ENCODE measurements at places on chromosomes 2 and 18. TPM values are rescaled to one million over a fixed set of nuclear protein-coding genes. Genes with fewer than 3 reads are reported as not detected.

DNA sequence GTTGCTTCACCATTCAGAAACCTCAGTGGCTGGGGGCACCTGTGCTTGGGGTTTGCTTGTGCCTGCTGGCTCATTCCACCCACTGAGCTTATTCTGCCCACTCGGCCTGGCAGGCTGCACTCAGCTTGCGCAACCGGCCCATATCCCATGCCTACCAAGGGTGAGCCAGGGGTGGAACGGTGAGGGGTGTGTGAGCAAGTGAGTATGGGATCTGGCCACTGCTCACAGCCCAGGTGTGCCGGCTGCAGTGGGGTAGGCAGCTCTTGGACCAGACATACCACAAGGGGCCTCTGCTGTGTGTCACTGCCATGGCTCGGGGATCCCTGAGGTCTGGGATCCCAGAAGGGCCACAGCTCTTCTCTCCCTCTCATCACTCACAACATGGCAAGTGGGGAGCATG is 1000.5 kb upstream of the CRIM1 start:
- H3K4me1 ChIP-seq = no peaks in the 10 kb centered on the region
- DNase-seq = no peak
- H3K27ac ChIP-seq = no peak overlapping the region
- H3K36me3 ChIP-seq = no peaks in the 10 kb centered on the region
- H3K4me3 ChIP-seq = no peak overlapping the region
- no peaks in the 10 kb centered on the region for H3K27me3 ChIP-seq

- H3K4me3 ChIP-seq = no peak overlapping the region
- H3K27ac ChIP-seq = no peak overlapping the region
- no peaks in the 10 kb centered on the region for H3K27me3 ChIP-seq
Observed at GRCh38 chr2:20897047-20897446, 74.1 kb upstream of the LDAH start.

- no peak overlapping the region for H3K27ac ChIP-seq
- no peaks in the 10 kb centered on the region for H3K27me3 ChIP-seq
- no peaks in the 10 kb centered on the region for H3K36me3 ChIP-seq
- no peak overlapping the region for H3K4me3 ChIP-seq
Observed at GRCh38 chr18:13247506-13247905, 28.9 kb downstream of the LDLRAD4 start.

The MC5R gene
- total RNA-seq = not detected

- no peaks in the 10 kb centered on the region for H3K27me3 ChIP-seq
- no peaks in the 10 kb centered on the region for H3K36me3 ChIP-seq
- H3K4me1 ChIP-seq = no peaks in the 10 kb centered on the region
- DNase-seq = no peak
- no peak overlapping the region for H3K4me3 ChIP-seq
- peak overlapping the region; percentile 12 for H3K27ac ChIP-seq
Observed at GRCh38 chr2:160471950-160472349, 21.7 kb downstream of the RBMS1 start.

DNA sequence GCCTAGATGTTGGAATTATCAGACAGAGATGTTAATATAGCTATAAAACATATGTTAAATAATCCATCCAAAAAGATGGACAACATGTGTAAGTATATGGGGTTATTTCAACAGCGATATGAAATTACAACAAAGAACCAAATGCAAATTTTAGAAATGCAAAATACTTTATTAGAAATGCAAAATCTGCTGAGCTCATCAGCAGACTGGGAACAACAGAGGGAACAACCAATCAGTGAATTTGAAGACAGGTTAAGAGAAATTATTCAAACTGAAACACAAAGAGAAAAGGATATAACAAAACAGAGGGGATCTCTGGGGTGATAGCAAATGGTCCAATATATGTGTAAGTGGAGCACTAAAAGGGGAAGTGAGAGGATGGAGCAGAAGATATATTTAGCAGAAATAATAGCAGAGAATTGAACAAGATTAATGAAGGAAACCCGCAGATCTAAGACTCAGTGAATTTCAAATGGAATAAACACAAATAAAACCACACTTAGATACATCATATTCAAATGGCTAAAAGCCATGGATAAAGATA is 13.5 kb upstream of the HS6ST1 start:
- H3K4me3 ChIP-seq = no peak overlapping the region
- H3K4me1 ChIP-seq = no peaks in the 10 kb centered on the region
- H3K36me3 ChIP-seq = no peaks in the 10 kb centered on the region
- no peaks in the 10 kb centered on the region for H3K27me3 ChIP-seq

- no peaks in the 10 kb centered on the region for H3K36me3 ChIP-seq
- no peaks in the 10 kb centered on the region for H3K27me3 ChIP-seq
- no peak for DNase-seq
- peak within 1 kb of the TSS; percentile 72 for H3K27ac ChIP-seq
Observed at GRCh38 chr2:201643216-201643890, at the start of gene TMEM237. TMEM237 (minus strand) TSS chr2:201643503; CDS start chr2:201643400, 103 bp downstream.

GRCh38 chr2:109497911-109498870 is 115.6 kb downstream of the SEPTIN10 start:
- no peak for DNase-seq
- H3K36me3 ChIP-seq = no peaks in the 10 kb centered on the region
- H3K4me3 ChIP-seq = no peak overlapping the region
- peak overlapping the region; percentile 44 for H3K27ac ChIP-seq
- H3K27me3 ChIP-seq = no peaks in the 10 kb centered on the region

DNA sequence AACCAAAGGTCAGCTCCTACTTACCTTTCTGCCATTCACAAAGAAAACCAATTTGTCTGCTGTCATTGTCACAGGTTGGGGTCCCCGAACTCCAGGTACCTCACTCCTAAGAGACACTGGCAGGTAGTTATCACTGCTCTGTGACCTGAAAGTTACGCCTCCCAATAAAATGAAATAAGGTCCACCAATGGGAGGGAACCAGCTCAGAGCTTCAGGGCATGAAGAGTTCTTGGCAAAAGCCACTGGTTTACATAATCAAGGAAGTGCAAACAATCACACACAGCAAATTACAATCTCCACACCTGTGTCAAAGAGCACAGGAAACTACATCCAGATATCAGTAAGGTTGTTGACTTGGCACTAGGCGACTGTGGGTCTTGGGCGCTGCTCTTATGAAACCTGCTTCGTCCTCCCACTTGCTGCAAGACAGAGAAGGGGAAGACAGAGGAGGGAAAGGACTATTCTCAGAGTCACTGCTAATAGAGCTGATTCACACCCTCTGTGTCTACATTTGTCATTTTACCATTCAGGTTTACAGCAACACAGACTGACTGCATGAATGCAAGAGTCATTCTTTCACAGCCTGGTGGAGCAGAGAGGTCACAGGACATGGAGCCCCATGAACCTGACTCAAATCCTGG is at the start of gene XDH:
Gene XDH (minus strand): TSS at position 142 of the 641 bp plus-strand sequence. CDS start 76 bp downstream, at position 66.
- peak within 1 kb of the TSS; percentile 12 for H3K4me3 ChIP-seq
- H3K36me3 ChIP-seq = no peaks in the 10 kb centered on the region
- H3K4me1 ChIP-seq = no peaks in the 10 kb centered on the region
- no peaks in the 10 kb centered on the region for H3K27me3 ChIP-seq

- no peaks in the 10 kb centered on the region for H3K36me3 ChIP-seq
- no peak for DNase-seq
- no peak overlapping the region for H3K27ac ChIP-seq
- no peak overlapping the region for H3K4me3 ChIP-seq
- no peaks in the 10 kb centered on the region for H3K27me3 ChIP-seq
Observed at GRCh38 chr2:33085646-33086045, 138.9 kb downstream of the LTBP1 start.

DNA sequence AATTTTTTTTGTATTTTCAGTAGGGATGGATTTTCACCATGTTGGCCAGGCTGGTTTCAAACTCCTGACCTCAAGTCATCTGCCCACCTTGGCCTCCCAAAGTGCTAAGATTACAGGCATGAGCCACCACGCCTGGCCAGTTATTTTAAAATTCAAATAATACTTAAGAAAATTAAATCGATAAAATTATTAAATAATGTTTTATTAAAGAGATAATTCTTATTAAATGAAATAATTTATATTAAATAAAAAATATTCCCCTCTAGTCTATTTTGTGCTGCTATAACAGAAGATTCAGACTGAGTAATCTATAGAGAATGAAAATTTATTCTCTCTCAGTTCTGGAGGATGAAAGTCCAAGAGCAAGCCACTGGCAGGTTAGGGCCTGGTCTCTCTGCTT is 61.2 kb downstream of the PDK1 start:
- H3K4me3 ChIP-seq = no peak overlapping the region
- no peaks in the 10 kb centered on the region for H3K4me1 ChIP-seq
- DNase-seq = no peak
- no peaks in the 10 kb centered on the region for H3K27me3 ChIP-seq

- H3K27ac ChIP-seq = no peak overlapping the region
- H3K27me3 ChIP-seq = no peaks in the 10 kb centered on the region
- no peaks in the 10 kb centered on the region for H3K4me1 ChIP-seq
- DNase-seq = no peak
- H3K4me3 ChIP-seq = no peak overlapping the region
Observed at GRCh38 chr2:208315081-208315788, 49.2 kb downstream of the PIKFYVE start.

The NT5DC4 gene
- not detected for total RNA-seq

DNA sequence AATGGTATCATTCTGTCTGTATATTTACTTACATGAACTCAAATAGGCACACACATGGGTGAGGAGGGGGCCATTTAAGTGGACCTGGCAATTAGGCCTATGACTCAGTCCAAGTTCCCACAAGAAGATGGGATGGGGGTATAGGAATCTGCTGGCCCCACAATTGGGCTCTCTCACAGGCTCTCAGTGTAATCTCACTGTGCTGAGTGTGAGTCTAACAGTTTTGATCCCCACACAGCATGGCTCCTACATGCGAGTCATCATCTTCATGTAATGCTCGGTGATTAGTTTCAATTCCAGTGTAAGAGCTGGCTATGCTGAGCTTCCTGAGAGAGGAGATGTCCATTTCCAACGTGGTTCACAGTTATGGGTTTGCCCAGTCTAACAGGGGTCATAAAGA is 114.0 kb downstream of the GATA6 start:
- H3K27me3 ChIP-seq = no peaks in the 10 kb centered on the region
- H3K4me3 ChIP-seq = no peak overlapping the region
- no peak for DNase-seq
- peak overlapping the region; percentile 66 for H3K27ac ChIP-seq
- H3K36me3 ChIP-seq = no peaks in the 10 kb centered on the region
- H3K4me1 ChIP-seq = peaks cover 8% of the 10 kb centered on the region

DNA sequence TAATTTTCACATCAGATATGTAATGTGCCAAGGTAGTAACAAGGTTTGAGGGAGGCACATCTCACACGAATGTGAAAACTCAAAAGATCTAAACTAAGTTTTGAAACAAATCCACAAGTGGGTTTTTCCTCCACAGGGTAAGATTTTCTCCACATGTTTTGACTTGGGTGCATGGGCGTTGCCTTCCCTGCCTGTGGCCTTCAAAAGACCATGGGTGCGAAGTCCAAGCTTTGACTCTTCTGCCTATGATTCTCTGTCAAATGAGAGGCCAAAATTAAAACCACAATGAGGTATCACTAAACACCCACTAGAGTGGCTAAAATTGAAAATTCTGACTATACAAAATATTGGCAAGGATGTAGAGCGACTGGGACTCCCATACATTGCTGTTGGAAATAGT is 30.7 kb downstream of the NIFK start:
- no peak overlapping the region for H3K4me3 ChIP-seq
- no peak for DNase-seq
- no peak overlapping the region for H3K27ac ChIP-seq
- H3K27me3 ChIP-seq = no peaks in the 10 kb centered on the region
- H3K36me3 ChIP-seq = no peaks in the 10 kb centered on the region

The PRKAG3 gene
- total RNA-seq = not detected

DNA sequence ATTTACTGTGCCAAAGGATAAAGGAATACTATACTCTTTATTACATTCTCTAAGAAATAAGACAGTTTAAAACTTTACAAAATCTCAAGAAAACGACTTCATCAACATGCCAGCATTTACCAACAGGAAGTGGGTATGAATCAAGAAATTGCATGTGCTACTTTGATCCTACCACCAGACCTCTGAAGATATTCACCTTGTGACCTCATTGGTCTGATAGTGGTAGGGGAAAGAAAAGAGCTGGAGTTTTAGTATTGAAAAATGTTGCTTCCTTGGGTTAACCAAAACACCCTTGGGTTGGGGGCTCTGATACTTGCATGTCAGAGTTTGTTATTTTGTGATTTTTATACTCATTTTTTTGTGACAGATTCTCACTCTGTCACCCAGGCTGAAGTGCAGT is 84.1 kb upstream of the LPIN2 start:
- no peaks in the 10 kb centered on the region for H3K36me3 ChIP-seq
- no peaks in the 10 kb centered on the region for H3K27me3 ChIP-seq
- DNase-seq = no peak
- no peak overlapping the region for H3K27ac ChIP-seq
- no peak overlapping the region for H3K4me3 ChIP-seq
- H3K4me1 ChIP-seq = peaks cover 4% of the 10 kb centered on the region

Data from colonic mucosa (tissue), 4 donors.